Stimulated activated CD4-positive, alpha-beta T cell treated with anti-CD3 and anti-CD28 coated beads, Interleukin-2, amount 100 ng/mL, for 24 hours (primary cell): ENCODE measurements at places on chromosomes 5 and 9.
A peak's percentile ranks its signal among the peaks of the same experiment; 100 is the strongest.

DNA sequence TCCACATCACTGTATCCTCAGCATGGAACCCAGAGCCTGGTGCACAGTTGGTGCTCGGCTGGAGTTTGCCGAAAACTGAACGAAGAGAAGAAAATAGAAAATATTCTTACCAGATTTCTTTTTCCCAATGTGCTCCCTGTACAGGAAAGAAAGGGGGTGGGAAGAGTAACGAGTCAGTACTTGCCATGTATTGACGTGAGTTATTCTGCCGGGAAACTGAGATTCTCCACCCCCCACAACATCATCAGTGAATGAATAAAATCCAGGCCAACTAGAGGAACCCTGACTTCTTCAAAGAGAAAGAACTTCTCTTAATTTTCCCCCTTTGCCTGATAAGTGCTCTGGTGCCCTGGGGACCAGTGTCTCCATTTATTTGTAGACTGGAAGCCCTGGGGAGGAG, 80.6 kb downstream of the SH3PXD2B start:
- no peak for DNase-seq

- no peak for DNase-seq
These were observed 40.9 kb upstream of the SLC25A51 start for GRCh38 chr9:37944671-37945481.

DNA sequence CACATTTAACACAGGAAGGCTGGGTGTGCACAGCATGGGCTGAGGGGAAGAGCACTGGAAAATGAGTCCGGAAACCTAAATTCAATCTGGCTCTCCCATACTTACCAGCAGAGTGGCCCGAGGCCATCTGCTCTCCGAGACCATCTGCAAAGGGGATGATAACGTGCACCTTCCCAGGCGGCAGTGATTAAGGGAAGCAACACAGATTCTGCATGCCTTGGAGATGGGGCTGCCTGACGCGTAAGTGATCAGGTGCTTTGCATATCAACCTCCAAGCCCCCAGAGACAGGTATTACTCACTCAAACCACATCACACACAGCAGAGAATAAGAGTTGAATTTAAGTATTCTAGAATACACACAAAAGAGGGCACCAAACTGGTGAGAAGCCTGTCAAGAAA, 9.1 kb downstream of the EPB41L4B start:
- DNase-seq: no peak

DNA sequence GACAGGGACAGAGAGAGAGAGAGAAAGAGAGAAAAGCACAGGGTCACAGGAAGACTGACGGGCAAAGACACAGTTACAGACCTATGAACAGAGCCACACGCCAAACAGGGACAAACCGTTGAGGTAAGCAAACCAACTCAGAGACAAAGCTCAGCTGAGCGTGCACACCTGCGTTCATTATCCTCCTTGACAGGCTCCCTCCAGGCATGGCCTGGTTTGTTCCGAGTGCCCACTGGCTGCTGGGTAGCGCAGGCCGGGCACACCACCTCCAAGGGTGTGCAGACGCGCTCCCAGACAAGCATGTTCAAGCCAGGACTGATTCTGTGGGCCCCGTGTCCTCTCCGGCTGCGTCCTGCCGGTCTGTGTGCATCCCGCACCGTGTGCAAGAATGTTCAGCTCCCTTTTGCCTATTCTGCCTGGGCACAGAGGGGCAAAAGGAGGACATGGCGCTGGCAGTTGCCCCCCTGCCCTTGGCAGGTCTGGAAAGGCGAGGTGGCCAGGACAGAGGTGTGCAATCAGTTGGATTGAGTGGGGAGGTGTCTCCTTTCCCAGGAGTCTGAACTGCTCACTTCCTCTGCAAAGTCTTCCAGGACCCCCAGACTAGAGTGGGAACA, 467 bp upstream of the SMIM32 start:
- DNase-seq: no peak

DNA sequence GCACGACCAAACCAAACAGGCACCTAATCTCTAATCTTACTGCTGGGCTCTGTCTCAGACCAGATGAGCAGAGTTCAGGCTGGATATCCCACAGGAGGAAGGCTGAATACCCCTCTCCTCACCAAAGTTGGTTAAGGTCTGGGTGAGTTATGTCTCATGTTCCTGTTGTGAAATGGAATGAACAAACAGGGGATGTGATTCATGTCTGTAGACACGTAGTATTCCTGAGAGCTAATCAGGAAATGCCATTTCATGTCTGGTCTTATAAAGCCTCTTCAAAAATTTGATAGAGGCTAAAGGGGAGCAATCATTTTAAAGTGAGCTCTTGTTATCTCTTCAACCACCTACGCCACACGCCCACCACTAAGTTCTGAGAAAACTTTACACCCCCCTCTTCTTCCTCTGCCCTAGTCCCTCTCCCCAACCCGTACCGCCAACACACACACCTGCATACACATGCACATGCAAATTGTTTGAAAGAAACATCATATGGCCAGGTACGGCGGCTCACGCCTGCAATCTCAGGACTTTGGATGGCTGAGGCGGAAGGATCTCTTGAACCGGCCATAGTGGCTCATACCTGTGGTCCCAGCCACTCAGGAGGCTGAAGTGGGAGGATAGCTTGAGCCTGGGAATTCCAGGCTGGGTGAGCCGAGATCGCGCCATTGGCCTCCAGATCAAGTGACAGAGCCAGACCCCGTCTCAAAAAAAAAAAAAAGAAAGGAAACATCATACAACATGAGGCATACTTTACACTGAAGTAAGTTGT, 69.8 kb upstream of the RAI14 start:
- DNase-seq: no peak

DNA sequence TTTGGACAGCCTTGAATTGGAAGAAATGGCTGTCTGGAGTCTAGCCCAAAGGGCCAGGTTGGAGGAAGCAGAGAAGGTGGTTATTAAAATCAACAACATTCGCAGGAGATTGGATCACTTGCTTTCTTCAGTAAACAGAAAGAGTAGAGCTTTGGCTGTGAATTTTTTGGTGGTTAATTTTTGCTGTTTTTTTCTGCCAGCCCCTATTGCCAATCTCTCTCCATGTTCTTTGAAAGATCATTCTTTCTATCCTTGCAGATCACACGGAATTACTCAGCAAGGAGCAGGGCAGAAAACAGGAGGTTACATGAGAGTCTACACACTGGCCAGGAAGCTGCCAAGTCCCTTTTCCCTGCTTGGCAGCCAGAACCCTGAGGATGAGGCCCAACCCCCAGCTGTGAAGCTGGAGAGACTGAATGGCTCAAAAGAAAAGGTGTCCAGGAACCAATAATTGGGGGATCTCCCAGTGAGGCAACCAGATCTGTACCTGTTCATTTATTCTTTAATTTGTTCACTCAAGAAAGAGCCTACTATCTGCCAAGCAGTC, 13.0 kb downstream of the GLRX start:
- DNase-seq: no peak

GRCh38 chr5:134138416-134139376, 24.2 kb downstream of the TCF7 start:
- DNase-seq: peak; percentile 72

DNA sequence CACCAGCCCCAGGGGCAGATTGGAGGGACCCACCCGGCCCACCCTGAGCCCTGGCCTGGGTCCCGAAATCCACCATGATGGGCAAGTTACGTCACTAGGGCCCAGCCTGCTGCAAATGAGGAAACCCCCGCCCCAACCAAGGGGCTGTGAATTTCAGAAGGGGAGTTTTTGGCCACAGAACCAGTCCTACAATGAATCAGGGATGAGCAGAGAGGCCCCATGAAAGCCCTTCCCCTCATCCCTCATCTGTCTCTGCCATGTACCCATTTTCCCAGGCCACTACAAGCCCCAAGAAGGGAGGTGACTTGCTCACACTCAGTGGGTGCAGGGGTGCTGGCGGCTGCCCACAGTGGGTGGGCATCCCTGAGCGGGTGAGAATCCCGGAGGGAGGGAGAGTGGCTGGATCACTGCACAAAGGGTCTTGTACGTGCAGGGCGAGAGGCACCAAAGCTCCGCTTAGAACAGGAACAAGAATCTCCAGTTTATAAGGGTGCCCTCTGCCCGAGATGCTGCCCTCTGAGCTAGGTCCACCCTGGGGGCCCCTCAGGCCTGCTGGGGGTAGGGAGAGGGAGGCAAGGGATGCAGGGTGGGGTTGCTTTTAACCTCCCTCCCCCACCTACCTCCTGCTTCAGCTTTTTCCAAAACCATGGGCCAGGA, 10.4 kb upstream of the TCF7 start:
- peak; percentile 47 for DNase-seq

DNA sequence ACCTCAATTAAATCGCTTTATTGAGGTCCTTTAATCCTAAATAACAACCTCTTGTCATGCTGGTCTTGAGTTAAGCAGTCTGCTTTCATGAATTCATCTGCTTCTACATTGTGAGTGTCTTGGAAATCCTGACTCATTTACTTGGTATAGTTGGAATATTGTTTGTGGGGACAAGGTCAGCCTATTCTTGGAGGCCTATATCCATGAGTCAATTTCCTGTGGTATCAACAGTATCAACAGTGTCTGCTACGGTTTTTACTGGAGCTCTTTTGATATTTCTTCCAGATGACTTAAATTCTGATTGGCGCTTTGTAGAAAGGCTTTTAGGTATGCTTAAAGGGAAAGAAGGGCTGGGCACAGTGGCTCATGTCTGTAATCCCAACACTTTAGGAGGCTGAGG, 71.2 kb upstream of the PARP8 start:
- DNase-seq: no peak

GRCh38 chr5:82439750-82440445, 161.7 kb upstream of the RPS23 start:
- no peak for DNase-seq

- peak; percentile 43 for DNase-seq
These were observed 82.7 kb downstream of the HSD17B3 start for GRCh38 chr9:96219026-96219899.
